Activated naive CD8-positive, alpha-beta T cell treated with anti-CD3 and anti-CD28 coated beads, Interleukin-2, amount 10 ng/mL, durations not matched to agents 7 days and 5 days (primary cell): ENCODE measurements at places on chromosomes 3 and 15. TPM values are rescaled to one million over a fixed set of nuclear protein-coding genes. Genes with fewer than 3 reads are reported as not detected.

GRCh38 chr3:16113704-16114103 is 60.8 kb upstream of the GALNT15 start:
- H3K36me3 ChIP-seq: no peaks in the 10 kb centered on the region
- no peak overlapping the region for H3K4me3 ChIP-seq
- DNase-seq: no peak
- H3K27me3 ChIP-seq: peaks cover 5% of the 10 kb centered on the region
- no peak overlapping the region for H3K27ac ChIP-seq

- no peak overlapping the region for H3K27ac ChIP-seq
- peaks cover 30% of the 10 kb centered on the region for H3K4me1 ChIP-seq
- no peak for DNase-seq
- H3K4me3 ChIP-seq: no peak overlapping the region
Measured at GRCh38 chr3:160440687-160441086, 8.9 kb downstream of the TRIM59 start.

GRCh38 chr3:31114929-31115283 is 220.4 kb upstream of the GADL1 start:
- no peaks in the 10 kb centered on the region for H3K4me1 ChIP-seq
- H3K27ac ChIP-seq: no peak overlapping the region
- H3K27me3 ChIP-seq: no peaks in the 10 kb centered on the region
- no peak for DNase-seq

DNA sequence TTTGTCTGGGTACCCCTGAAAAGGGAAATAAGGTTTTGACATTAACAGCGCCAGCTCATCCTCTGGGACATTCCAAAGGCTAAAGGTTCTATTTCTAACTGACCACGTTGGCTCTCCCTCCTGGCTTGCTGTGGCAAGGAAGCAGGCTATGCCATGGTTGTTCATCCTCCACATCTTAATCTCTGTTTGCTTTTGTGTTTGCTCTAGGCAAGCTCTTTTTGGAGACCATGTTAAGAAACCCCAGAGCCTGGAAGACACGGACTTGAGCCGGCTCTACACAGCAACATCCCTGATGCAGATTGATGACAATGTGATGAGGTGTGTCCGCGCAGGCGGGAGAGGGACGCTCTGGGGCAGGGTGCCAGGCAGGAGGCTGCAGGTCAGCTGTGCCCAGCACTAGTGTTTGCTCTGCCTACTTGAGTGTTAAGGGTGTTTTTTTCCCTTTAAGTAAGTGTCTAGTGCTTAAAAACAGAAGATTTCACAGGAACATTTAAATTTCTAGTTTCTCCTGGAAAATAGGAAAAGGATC is 33.3 kb downstream of the RLBP1 start:
- no peak for DNase-seq
- no peaks in the 10 kb centered on the region for H3K4me1 ChIP-seq
- no peaks in the 10 kb centered on the region for H3K27me3 ChIP-seq

GRCh38 chr3:195921334-195921791 is 13.0 kb upstream of the TNK2 start:
- DNase-seq: no peak
- H3K4me3 ChIP-seq: no peak overlapping the region
- H3K4me1 ChIP-seq: peaks cover 2% of the 10 kb centered on the region
- H3K27me3 ChIP-seq: peaks cover 9% of the 10 kb centered on the region
- H3K36me3 ChIP-seq: no peaks in the 10 kb centered on the region

DNA sequence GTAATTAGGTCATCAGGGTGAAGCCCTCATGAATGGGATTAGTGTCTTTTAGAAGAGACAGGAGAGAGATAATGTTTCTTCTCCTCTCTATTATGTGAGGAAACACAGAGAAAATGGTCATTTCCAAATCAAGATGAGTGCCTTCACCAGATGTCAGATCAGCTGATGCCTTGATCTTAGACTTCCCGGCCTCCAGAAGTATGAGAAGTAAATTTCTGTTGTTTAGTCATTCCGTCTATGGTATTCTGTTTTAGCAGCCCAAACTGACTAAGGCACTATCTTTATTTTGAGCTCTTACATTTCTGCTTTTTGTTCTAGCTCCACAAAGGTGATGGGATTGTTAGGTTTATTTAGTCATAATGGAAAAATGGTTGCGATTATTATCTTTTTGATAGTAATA is 273.2 kb upstream of the GADL1 start:
- no peak overlapping the region for H3K27ac ChIP-seq
- H3K36me3 ChIP-seq: peaks cover 4% of the 10 kb centered on the region
- H3K4me1 ChIP-seq: no peaks in the 10 kb centered on the region
- H3K4me3 ChIP-seq: no peak overlapping the region
- DNase-seq: no peak

DNA sequence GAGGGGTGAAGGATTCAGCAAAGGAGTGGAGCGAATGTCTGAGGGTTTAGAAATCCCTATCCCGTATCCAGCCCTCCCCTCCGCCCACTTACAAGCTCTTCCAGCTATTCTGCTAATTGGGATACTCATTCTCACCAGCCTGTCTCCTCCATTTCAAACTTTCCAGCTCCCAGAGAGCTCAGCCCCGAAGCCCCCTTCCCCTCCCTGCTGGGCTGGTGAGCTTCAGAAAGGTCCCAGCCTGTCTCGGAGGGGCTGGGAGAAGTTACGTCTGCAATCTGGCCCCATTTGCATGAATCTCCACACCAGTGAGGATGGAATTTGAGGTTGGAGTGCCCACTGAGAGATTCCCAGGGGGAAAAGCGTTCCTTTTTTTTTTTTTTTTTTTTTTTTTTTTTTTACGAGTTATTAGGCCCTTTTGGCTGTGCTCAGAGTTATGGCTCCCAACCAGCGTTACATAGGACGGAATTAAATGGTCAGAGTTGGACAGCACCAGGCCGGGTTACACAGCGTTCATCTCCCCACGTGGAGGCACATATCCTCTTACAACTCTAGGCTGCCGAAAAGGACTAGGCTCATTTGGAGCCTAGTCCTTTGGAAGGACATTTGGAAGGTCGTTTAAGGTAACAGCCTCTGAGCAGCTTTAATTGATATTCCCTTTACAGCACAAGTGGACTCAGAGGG is 34.6 kb downstream of the FGD5 start:
- no peak for DNase-seq
- H3K4me1 ChIP-seq: peaks cover 3% of the 10 kb centered on the region
- H3K4me3 ChIP-seq: no peak overlapping the region
- H3K36me3 ChIP-seq: no peaks in the 10 kb centered on the region
- no peak overlapping the region for H3K27ac ChIP-seq
- peaks cover 35% of the 10 kb centered on the region for H3K27me3 ChIP-seq

DNA sequence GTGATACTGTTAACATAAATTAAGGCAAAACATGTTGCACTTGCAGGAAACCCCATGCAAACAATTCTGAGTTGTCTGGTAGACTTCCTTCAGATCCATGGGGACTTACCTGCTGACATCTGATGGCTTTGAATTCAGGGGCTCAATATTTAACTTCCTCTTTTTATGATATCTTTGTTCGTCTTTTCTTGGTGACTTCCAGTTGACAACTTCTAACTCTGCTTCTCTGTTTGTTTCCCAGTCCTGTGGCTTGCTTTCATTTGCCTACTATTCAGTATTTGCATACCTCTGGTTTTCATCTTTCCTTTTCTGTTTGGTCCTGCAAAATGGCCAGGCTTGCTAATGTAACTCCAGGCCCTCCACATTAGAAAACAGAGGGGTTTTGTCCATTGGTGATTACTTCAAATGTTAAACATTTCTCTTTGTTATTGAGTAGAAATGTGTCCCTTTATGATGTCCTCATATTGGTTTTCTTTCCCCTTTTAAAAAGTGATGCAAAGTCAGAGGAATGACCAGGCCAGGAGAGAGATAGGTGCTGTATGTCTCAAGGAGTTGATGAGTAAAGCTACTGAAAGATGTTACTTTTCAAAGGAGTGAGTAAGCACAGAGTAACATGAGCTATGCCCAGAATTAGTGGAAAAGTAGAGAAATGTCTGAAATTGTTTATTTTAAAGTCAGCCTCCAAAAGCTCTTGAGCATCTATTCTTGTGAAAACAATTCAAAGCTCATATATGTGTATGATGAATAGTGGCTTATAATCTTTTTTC is 335.9 kb downstream of the LPP start:
- no peak for DNase-seq
- H3K36me3 ChIP-seq: peaks cover 45% of the 10 kb centered on the region
- H3K27me3 ChIP-seq: no peaks in the 10 kb centered on the region
- H3K4me3 ChIP-seq: no peak overlapping the region

DNA sequence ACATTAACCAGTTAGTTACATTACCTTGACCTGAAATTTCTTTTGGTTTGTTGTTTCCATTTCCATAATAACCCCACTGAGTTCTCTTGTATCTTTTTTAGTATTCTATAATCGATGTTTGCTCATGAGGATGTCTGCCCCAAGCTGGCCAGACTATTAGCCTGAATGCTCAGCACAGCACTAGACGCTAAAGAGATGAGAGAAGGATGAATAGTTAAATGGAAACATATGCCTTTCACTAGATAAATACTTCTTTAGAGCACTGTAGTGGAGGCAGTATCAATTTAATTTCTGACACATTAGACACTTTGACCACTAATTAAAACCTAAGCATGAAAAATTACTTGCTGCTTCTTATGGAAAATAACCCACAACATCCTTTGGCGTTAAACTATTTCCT is 654.9 kb upstream of the KCNMB2 start:
- peaks cover 1% of the 10 kb centered on the region for H3K4me1 ChIP-seq
- H3K4me3 ChIP-seq: no peak overlapping the region
- H3K27me3 ChIP-seq: no peaks in the 10 kb centered on the region

GRCh38 chr3:164235289-164236028 is 842.8 kb downstream of the SI start:
- no peaks in the 10 kb centered on the region for H3K4me1 ChIP-seq
- no peak overlapping the region for H3K4me3 ChIP-seq
- H3K27ac ChIP-seq: no peak overlapping the region
- no peaks in the 10 kb centered on the region for H3K27me3 ChIP-seq
- DNase-seq: no peak

DNA sequence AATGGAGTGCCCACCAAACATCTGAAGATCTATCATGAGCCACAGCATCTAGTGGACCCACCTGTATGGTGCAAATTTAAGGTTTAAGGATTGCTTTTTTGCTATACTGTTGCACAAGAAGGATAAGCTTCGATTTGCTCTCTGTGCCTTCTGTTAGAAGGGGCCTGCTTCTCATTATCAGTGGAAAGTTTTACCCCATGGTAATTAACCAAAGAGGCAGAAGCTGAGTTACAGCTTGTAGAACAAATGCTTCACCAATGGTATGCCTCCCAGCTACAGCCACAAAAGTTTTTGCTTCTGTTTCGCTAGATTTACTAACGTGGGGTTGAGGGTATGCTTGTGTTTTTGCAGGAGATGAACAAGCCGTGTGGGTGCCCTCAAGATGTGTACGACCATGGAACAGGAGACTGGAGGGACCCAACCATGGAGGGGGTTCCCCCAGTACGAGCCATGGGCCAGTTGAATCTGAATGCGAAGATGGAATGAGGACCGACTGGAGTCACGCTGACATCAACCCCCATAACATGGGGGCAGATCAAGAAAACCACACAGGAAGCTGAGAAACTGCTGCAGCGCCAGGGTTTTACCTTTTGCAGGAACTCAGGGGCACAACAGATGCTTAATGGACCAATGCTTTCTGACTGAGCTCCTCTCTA is 43.5 kb downstream of the ACAD9 start:
- H3K36me3 ChIP-seq: peaks cover 41% of the 10 kb centered on the region
- H3K27ac ChIP-seq: peak overlapping the region; percentile 87
- peak; percentile 61 for DNase-seq
- H3K4me1 ChIP-seq: peaks cover 22% of the 10 kb centered on the region
- no peaks in the 10 kb centered on the region for H3K27me3 ChIP-seq

DNA sequence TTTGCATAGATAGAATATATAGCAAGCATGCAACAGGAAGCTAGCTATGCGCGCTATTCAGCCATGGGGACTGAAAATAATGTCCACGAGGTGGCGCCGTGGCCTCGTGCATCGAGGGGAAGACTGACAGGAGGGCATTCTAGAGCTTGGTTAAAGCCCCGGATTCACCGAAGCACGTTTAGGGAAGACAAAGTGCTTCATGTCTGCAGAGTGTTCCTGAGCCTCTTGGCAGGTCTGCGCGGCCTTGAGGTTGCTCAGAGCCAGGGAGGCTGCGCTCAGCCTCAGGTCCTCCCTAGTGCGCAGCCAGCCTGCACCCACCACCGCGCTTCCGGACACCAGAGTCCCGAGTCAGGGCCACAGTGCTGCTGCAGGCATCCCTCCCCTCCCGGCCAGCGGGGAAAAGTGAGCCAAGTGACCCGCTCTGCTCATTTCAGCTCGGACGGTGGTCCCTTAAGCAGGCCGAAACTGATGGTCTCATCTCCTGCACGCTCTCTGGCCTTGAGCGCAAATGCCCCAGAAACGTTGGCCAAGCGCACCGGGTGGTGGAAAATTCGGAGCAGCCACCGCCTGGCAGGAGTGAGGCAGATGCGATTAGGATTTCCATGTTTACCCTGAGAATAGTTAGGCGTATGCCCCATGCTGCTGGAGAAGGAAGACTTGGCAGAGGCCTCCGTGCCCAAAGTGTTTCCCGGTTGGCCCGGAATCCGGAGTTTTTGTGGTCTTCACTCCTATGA is 24.8 kb downstream of the GABRA5 start:
- H3K27ac ChIP-seq: no peak overlapping the region
- DNase-seq: peak; percentile 59
- H3K36me3 ChIP-seq: no peaks in the 10 kb centered on the region
- peak overlapping the region; percentile 8 for H3K4me3 ChIP-seq
- peaks cover 2% of the 10 kb centered on the region for H3K27me3 ChIP-seq

DNA sequence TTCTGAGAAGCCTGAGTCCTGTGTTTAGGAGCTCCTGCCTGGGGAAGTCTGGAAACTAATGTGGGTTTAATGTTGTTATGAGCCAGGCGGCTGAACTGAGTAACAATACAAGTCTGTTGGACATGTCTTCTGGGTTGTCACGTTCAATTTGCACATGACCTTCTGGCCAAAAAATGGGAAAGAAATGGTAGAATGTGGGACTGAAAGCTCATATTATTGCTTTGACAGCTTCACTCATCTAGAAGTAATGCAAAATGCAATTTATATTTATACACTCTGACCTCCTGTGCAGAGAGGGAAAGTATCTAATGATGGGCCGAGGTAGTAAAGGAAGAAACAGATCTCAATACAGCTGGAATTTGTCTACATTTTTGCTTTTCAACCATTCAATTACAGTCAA is 75.8 kb downstream of the NR2F2 start:
- peaks cover 2% of the 10 kb centered on the region for H3K4me1 ChIP-seq
- H3K27me3 ChIP-seq: peaks cover 40% of the 10 kb centered on the region
- no peak overlapping the region for H3K27ac ChIP-seq
- H3K4me3 ChIP-seq: no peak overlapping the region
- DNase-seq: no peak
- H3K36me3 ChIP-seq: no peaks in the 10 kb centered on the region

The GOLGA8H gene
- total RNA-seq: 0.54 TPM

The KCNMB2 gene
- total RNA-seq: not detected

The CDHR4 gene
- total RNA-seq: not detected

The DAZL gene
- total RNA-seq: not detected

The NME9 gene
- 0.57 TPM for total RNA-seq

The C15orf39 gene
- total RNA-seq: 45.6 TPM

The P2RY1 gene
- 0.28 TPM for total RNA-seq
